Neural crest cell (in vitro differentiated cells): ENCODE measurements at places on chromosomes 12 and 14. TPM values are rescaled to one million over a fixed set of nuclear protein-coding genes. Genes with fewer than 3 reads are reported as not detected.

DNA sequence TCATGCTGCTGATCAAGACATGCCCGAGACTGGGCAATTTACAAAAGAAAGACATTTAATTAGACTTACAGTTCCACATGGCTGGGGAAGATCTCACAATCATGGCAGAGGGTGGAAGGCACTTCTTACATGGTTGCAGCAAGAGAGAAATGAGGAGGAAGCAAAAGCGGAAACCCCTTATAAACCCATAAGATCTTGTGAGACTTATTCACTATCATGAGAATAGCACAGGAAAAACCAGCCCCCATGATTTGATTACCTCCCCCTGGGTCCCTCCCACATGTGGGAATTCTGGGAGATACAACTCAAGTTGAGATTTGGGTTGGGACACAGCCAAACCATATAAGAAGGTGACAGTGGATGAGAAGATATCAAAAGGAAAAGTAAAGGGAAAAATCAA, 78.4 kb downstream of the CATSPERB start:
- DNase-seq: no peak

Gene WIF1
- total RNA-seq: not detected in 2 replicates

Gene SOCS2
- total RNA-seq: 53.5 and 56.4 TPM in 2 replicates

Gene ANO2
- total RNA-seq: 1.9 and 2.0 TPM in 2 replicates

Gene AJUBA
- 32.8 and 33.1 TPM in 2 replicates for total RNA-seq

Gene ERP27
- not detected in 2 replicates for total RNA-seq
